D341Med (cell line): ENCODE measurements at places on chromosomes 2 and 18.

GRCh38 chr2:236982693-236983455, 102.8 kb upstream of the COPS8 start:
- no peak for DNase-seq

DNA sequence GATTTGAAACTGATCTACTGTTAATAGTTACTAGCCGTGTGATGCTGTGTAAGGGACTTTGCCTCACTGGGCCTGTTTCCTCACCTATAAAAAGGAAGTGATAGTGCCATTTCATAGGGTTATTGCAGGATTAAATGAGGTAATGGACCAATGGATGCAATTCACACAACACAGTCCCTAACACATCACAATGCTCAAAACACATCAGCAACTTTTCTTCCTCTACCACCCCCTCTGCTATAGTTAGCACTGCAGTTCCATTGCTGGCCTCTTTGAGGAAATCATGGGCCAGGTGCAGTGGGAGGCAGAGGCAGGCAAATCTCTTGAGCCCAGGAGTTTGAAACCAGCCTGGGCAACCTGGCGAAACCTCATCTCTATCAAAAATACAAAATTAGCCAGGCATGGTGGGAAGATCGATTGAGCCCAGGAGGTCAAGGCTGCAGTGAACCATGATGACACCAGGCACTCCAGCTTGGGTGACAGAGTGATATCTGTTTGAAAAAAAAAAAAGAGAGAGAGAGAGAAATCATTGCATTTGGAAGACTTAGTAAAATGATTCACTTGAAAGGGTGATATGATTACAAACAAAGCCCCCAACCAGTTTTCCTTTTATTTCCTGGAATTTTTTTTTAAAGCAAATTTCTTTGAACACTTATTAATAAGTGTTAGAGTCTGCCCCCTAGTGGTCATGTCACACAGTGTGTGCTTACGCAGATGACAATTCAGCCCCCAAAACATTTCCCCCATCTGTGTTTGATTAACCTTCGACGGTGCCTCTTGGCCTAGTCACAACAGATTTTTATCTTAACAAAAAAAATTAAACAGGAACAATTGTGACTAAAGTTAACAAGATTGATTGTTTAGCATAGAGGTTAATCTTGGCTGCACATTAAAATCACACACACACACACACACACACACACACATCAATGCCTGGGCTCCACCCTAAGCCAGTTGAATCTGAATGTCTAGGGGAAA, 88.6 kb upstream of the BCL11A start:
- DNase-seq, result peak; percentile 55

DNA sequence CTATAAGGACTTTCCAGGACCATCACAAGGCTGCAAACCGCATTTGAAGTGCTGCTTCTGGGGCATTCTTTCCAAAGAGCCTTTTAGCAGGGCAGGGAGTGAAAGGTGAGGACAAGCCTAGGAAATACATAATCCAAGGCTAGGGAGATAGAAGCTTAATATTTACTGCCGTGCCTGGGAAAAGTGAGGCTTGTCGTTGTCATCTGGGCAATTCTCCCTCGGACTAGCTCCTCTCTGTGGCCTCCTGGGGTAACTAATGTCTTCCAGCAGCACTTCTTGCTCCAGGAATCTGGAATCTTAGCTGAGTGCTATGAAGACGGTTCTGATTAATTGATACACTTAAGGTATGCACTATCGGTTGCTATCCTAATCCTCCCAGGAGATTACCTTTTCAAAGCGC, 69.3 kb upstream of the ATL2 start:
- peak; percentile 42 for DNase-seq

DNA sequence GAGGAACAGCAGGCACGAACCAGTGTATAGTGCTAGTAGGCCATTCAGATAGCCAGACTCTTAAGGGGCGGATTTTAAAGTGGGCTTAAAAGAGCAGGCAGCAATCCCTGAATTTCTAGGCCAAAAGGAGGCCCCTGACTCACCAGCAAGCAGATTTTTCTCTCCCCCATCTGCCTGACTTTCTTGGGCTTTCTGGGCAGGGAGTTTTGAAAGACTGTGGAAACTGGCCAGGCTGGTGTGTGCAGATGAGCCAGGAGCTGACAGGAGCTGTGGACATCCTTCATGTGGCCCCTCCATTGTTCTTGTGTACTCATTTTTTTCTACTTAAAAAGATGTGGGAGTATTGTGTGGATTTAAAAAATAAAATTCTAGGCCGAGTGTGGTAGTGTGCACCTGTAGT, 59.0 kb downstream of the GLI2 start:
- no peak for DNase-seq
